DMS153 (cell line): ENCODE measurements at places on chromosomes 4 and X.
A peak's percentile ranks its signal among the peaks of the same experiment; 100 is the strongest.

DNA sequence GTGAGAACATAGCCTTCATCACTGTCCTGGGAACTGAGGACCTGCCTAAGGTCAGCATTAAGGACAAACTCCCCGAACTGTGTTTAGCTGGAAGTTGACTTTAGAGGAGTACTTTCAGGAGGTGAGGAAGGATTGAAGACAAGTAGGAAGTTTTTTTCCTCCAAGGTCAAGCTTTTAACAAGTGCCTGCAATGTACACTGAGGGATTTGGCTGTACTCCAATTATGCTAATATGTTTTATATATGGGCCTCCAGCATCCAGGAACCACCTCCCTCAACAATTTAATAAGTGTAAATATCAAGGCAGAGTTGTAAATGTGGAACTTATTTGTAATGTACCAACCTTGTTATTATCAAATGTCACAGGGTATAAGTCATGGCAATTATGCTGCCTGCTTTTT lies 726.2 kb downstream of the RPA4 start:
- DNase-seq = no peak

DNA sequence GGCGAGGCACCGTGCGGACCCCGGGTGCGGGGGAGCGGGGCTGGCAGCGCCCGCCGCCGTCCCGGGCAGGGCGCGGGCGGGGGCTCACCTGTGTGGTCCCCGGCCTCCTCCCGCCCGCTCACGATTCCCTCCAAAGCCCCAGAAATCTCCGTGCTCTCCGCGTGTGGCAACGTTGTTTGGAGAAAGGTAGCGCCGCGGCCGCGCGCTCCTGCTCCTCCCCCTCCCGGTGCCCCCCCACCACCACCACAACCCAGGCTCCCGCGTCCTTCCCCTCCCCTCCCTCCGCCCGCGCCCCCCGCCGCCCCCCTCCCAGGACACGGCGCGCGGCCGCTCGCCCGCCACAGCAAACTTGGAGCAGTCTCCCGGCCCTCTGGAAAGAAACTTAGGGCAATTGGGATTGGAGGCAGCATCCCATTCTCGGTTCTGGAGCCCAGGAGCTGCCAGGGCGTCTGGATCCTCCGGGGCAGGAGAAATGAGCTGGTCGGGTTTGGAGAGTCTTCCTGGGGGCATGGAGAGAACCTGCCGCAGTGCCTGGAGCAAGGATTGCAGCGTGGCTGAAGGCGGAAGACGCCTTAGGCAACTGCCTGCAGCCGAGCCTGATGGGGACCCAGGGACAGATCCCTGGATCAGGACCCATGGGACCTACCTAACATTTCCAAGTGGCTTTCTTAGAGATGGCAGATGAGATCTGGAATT lies 855 bp downstream of the KLF3 start:
- peak; percentile 27 for DNase-seq

DNA sequence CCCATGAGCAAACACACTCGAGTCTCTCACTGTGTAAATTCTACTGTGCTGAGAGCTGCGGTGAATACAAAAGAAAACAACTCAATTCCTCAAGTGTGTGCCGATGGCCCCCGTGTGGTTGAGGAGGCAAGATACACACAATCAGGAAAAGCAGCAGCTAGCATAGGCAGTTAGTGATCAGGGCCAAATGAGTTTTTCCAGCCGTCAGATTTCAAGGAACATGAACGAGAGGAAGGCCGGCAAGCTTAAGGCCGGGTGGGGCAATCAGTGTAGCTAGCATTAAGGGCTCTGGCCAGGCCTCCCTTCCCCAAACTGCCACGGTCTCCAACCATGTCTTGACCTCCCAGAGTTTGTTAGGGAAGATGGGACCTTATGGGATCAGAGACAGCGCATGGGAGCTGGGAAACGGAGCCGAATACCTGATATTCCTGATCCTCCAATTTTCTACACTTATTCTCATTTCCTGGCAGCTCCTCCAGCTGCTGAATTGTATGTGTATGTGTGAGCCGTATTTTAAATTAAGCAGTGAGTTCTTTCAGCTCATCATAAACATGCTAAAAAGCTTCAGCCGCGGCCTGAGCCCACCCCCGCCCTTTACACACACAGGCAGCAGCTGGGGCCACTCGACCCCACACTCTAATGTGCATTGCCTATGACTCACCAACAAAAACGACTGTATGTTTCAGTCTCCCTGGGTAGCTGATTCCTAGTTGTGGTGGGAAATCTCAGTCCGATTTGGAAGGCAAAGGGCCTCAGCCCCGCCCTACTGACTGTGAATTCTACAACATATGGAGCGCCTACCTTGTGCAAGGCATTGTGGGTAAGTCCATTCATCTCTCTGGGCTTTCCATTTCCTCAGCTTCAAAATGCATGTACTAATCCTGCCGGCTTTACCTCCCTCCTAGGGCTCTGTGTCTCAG lies 59.9 kb downstream of the RTL9 start:
- peak; percentile 36 for DNase-seq

DNA sequence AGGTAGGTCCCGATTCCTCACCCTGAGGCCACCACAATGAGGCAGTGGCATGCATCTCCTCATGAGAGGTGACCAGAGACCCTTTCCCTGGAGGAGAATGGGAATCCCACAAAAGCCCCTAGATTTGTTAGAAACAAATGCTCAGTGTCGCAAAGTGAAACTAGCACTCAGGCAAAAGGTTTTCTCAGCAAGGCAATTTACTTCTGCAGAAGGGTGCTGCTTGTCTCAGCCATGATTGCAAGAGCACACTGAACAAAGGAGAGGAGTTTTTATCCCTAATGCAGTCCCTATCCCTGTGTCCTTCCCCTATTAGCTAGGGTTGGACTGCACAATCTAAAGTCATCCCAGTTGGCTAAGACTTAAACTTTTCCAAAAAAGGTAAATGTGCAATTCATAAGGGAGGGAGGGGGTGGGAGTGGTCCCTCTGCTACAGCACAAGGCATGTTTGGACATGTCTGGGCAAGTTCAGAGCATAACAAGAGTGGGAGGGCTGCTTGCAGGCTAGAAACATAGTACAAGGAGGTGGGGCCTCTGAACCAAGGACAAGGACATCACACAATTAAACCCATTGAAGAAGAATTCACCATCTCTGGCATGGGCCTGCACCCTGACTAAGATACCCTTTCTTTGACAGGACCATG lies 185.3 kb downstream of the CCNG2 start:
- no peak for DNase-seq

GRCh38 chrX:17086317-17086716 lies 139.9 kb downstream of the REPS2 start:
- no peak for DNase-seq

DNA sequence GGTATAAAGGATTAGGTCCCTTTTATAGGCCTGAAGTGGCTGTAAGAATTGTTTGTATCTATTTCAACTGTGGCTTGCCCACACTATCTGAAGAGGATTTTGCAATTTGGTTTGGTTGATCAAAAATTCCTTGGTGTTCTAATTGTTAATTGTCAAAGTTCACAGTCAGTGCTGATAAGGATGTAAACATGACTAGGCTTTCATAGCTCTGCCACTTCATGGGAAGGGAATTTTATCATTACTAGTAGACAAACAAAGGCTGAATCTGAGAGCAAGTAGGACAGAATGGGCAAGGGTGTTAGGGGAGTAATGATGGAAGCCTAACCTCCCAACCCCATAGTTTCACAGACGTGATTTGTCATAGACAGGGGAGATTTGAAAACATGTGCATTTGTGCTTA lies 1131.7 kb downstream of the SH3BGRL start:
- no peak for DNase-seq

- DNase-seq = no peak
These were observed 240.2 kb downstream of the RAPGEF2 start for GRCh38 chr4:159343116-159343515.

DNA sequence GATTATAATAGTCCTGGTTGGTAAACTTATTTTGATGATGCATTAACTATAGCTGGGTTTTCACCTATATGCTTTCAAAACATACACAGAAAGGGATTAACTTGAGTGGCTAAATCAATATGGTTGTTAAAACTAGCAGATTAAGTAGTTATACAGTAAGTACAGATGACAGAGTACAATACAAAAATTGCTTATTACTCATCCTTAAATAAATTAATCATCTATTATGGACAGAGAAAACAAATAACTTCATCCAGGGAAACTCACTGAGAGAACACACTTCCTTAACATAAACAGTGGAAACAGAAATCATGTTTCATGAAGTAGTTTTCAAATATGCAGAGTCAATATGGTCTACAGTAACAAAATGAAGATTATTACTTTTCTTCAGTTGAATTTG lies 133.4 kb downstream of the AREG start:
- no peak for DNase-seq

- DNase-seq = no peak
These were observed 33.1 kb downstream of the SLC10A7 start for GRCh38 chr4:146488495-146489174.

- DNase-seq = no peak
These were observed 188.4 kb downstream of the PALLD start for GRCh38 chr4:168685136-168685809.

GRCh38 chrX:130413415-130413814 lies 11.6 kb downstream of the RBMX2 start:
- DNase-seq = no peak

DNA sequence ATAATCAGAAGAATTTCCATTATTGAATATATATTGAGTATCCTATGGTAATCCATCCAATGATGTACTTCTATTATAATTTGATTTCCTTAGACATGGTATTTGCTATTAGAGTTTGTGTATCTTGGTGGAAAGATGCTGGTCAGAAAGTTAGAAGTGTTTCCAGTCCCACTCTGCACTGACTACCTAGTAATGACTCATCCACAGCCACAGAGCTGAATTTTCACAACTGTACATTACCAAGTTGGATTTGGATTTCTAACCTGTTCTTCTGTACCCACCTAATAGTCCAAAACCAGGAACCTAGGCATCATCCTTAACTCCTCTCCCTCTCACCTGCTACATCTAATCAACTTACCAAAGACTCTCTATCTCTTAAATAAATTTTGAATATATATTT lies 145.4 kb downstream of the REELD1 start:
- DNase-seq = no peak

- DNase-seq = no peak
These were observed 135.9 kb upstream of the SPANXB1 start for GRCh38 chrX:140866446-140866845.

- DNase-seq = no peak
These were observed 101.5 kb downstream of the RCHY1 start for GRCh38 chr4:75412746-75413145.

DNA sequence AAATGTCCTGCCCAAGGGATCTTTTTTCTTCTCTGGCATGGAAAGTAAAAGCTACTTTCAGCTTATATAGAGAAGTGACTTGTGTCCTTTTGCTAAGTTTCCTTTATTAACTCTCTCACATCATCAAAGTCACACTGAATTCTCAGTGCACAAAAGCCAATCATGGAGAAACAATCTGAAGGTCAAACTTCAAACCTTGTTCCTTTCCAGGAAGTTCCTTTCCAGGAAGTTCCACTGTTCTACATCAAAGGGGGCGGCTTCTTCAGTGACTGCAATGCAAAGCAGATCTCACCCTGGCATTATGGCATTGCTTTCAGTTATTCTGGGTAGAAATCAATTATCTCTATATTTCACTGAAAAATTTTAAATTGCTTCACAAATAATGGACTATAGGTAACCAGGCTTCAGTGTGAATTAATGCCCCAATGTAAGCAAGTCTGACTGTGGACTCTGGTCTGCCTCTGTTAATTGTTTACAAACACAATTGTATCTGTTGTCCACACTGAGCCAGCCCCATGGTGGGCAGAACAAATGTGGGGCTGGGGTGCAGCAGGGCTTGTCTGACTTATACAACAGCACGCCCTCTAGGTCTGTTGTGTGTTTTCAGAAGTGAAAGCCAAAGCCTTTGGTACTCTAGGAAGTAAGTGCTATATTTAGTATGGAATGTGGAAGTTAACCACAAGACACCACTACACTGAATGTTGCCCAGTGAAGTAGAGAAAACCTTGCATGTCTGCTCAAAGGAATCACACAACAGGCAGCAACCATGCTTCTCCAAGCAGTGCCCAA lies 98.8 kb downstream of the CDS1 start:
- no peak for DNase-seq

- DNase-seq = no peak
These were observed 228.8 kb upstream of the PGRMC2 start for GRCh38 chr4:128516301-128516969.

- no peak for DNase-seq
These were observed 1.1 kb downstream of the FBXL5 start for GRCh38 chr4:15653864-15654592.

GRCh38 chrX:9241427-9241826 lies 207.5 kb upstream of the FAM9B start:
- no peak for DNase-seq

- no peak for DNase-seq
These were observed 250.7 kb downstream of the THOC2 start for GRCh38 chrX:123481913-123482851.

DNA sequence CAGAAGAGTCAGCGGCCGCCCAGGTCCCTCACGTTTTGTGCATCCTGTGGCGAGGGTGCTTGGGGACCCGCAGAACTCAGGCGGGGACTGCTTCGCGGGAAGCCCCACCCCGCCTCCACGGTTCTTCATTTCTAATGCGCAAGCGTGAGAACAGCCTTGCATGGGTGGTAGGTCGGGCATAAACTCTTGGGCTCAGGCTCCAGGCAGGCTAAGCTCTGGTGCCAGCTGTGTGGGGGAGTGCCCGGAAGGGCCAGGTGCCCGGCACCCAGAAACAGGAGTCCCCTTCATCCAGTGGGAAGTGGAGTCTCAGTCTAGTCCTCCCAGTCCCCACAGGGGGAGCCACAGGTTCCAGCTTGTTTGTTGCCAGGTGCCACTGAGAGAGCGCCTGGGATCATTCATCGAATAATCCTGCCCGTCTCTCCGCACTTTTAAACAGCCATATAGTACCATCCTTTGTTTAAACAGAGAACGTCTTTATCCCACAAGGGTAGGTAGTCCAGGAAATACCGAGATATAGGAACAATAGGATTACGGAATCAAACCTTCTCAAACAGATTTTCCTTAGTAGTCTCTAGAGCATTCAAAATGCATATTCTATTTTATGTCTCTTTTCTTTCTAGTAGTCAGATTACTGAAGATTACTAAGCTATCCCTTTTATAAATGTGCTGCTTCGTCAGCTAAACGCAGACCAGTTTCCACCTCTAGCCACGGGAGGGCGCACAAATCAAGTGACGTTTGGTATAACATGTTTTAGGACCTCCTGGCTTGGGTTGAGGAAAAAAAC lies 12.7 kb upstream of the RBBP7 start:
- peak; percentile 68 for DNase-seq

DNA sequence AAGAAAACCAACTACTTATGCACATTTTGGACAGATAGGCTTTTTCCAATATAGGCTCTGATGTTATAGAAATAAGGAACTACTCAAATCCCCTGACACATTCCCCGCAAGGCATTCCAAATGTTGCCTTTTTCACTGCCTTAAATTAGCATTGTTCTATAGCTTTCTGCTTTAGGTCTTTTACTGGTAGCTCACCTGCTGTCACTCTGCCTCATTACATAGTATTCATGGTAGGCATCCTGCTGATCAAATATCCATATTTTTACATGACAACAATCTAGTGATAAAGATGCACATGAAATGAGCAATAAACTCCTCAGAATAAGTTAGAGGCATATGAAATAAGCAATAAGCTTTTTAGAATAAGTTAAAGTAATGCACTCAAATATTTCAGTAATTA lies 542.7 kb downstream of the FAM133A start:
- DNase-seq = no peak
